ENCODE measurements at places on chromosomes 16 and 17.

GRCh38 chr16:82384949-82385348, 214.9 kb upstream of the MPHOSPH6 start:
- no peak for DNase-seq

- DNase-seq = no peak
Measured at GRCh38 chr17:56545930-56546329, 47.6 kb upstream of the NOG start.

- no peak for DNase-seq
Measured at GRCh38 chr17:49455272-49455861, 39.7 kb upstream of the NGFR start.

- peak; percentile 78 for DNase-seq
Measured at GRCh38 chr17:18261146-18261515, 669 bp downstream of the MIEF2 start.

GRCh38 chr17:38733282-38733981, 3.3 kb downstream of the CISD3 start:
- DNase-seq = no peak

GRCh38 chr16:52547004-52547833, at the start of gene TOX3:
TSS of gene TOX3 (minus strand) at chr16:52547143. CDS start at chr16:52546723, 420 bp downstream.
- DNase-seq = no peak

Measured in activated CD8-positive, alpha-beta T cell treated with anti-CD3 and anti-CD28 coated beads for 36 hours (primary cell).